SW480 (cell line): ENCODE measurements at places on chromosomes 16 and 17.

GRCh38 chr17:41377546-41377945, 4.6 kb downstream of the KRT34 start:
- DNase-seq: no peak

DNA sequence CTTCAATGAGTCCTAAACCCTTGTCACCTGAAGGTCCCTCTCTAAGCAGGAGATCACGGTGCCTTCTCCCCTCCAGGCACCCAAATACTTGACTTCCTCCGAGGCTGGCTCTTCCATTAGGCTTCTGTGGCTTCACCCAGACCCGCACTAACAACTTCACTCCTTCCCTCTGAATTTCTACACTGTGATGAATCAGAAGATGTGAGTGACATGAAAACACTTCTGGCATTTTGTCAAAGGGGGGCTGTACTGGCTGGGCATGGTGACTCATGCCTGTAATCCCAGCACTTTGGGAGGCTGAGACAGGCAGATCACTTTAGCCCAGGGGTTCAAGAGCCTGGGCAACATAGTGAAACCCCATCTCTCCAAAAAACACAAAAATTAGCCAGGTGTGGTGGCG, 72.6 kb upstream of the CNEP1R1 start:
- peak; percentile 42 for DNase-seq

GRCh38 chr16:58032710-58033293, 7.2 kb downstream of the MMP15 start:
- no peak for DNase-seq

- DNase-seq: no peak
Measured at GRCh38 chr16:20388854-20389253, 15.7 kb downstream of the PDILT start.

- DNase-seq: no peak
Measured at GRCh38 chr17:49969134-49969759, at the start of gene DLX4. TSS of gene DLX4 (plus strand) at chr17:49969190. CDS start at chr17:49969469, 279 bp downstream.

GRCh38 chr16:53597776-53598175, 94.8 kb upstream of the AKTIP start:
- no peak for DNase-seq

DNA sequence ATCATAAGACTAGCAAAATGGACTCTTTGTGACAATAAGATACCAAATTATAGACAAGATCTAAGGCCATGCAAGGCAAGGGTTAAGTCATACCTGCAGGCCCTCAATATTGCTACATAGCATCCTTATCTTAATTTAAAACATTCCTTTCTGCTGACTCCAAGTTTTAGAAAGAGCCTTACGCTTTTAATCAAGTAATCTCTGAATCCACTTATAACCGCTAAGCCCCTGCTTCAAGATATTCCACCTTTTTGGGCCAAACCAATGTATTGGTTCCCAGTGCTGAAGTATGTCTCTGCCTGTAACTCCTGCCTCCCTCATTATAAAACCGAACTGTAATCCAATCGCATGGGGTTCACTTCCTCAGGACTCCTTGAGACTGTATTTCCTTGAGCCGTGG, 255.4 kb downstream of the PHKB start:
- DNase-seq: no peak

DNA sequence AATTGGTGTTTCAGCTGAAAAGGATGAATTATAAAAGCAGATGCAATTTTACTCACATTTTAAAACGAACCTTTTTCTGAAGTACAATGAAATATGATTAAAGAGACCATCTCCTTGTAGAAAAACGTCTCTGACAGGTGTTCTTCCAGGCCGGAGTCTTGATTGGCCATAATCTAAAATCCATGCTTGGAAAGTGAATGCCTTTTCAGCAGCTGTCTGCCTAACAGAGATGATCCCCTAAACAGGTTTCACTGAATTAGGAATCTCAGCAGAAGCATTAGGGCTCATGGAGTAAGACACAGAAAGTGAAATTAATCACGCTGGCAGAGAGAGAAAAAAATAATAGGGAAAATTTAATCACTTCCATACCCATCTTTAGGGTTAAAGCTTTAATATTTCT, 39.3 kb upstream of the IRX5 start:
- DNase-seq: no peak

GRCh38 chr16:6309271-6309670, 1023.4 kb upstream of the RBFOX1 start:
- DNase-seq: no peak

GRCh38 chr16:4775005-4775404, 8.0 kb upstream of the ZNF500 start:
- DNase-seq: no peak

DNA sequence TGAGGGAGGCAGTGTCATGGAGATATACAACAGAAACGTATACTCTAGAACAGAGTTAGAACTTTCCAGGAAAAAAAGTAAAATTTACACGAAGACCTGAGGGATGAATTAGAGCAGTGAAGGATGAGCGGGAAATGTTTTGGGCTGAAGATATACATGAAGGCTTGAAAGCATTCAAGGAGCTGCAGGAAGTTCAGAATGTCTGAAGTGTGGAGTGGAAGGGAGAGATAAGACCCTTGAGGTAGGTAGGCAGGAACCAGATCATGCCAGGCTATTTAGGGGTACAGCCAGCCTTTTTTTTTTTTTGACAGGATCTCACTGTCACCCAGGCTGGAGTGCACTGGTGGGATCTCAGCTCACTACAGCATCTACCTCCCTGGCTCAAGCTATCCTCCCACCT, 3.2 kb upstream of the NLK start:
- DNase-seq: no peak

DNA sequence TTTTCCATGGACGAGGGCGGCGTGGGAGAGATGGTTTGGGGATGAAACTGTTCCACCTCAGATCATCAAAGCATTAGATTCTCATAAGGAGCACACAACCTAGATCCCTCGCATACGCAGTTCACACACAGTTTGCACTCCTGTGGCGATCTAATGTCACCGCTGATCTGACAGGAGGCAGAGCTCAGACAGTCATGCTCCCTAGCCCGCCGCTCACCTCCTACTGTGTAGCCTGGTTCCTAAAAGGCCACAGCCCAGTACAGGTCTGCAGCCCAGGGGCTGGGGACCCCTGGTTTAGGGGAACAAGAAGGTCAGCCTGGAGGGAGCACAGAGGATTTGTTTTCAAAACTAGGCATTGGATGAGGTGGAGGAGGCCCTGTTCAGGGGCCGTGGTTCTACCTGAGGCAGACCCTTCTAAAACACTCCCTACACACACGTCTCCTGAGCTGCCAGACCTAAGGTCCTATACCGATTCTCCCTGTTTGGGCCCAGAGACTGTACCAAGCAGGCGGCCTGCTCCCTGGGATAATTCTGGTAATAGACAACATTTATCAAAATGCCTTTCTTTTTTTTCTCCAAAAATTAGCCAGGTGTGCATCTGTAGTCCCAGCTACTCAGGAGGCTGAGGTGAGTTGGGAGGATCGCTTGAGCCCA, 38.6 kb downstream of the AXIN2 start:
- no peak for DNase-seq

DNA sequence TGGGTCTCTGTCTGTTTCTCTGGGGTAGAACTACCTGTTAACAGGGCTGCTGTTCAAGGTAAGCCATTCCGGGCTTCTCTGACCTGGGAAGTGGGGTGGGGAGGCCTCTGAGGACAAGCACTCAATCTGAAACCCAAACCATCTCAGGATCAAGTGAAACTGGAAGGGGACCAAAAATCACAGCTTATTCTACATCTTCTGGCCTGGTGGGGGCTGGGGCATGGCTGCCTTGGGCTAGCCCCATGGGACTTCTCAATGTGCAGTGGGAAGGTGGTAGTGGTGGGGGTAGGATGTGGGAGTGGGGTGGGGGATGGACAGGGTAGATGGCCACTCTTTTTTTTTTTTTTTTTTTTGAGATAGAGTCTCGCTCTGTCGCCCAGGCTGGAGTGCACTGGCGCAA, 5.5 kb downstream of the FLOT2 start:
- no peak for DNase-seq

DNA sequence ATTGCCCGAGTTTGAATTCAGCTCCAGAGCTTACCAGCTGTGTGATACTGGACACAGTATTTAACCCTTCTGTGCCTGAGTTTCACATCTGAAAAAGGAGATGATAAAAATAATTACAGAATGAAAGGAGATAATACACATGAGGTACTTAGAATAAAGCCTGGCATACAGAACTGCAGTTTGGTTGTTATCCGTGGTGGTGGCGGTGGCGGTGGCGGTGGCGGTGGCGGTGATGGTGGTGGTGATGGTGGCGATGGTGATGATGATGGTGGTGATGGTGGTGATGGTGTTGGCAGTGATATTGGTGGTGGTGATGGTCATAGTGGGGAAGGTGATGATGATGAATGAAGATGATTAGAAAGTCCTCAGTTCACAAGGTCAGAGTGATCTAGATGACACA, 57.2 kb downstream of the ABCC1 start:
- DNase-seq: no peak

DNA sequence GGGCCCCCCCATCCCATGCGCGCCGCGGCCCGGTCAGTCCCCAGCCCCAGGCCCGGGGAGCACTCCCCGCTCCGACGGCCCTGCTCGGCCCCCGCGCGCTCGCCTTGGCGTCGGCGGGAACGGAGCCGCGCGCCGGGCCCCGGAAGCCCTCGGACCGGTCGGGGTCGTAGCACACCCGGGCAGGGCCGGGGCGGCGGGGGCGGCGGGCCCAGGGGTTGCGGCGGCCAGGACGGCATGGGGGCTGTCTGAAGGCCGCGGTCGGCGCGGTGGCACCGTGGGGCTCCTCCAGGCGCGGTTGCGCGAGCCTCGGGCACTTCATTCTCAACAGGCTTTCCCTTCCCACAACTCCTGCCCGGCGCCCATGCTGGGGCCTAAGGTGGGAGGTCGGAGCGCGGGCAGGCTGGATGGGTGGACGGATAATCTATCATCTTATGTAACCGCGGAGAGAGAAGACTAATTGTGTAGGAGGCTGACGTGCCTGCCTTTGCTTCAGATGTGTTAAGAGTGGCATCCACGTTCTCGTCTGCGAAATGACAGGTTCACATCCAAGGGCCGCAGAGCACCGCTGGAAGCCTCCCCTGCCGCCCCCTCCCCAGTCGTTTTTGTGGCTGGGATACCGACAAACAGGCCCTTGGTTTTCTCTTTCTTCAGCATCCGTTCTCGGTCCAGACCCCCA, 708 bp downstream of the BAIAP2 start:
- peak; percentile 48 for DNase-seq

GRCh38 chr16:55557186-55557585, 9.3 kb upstream of the CAPNS2 start:
- peak; percentile 17 for DNase-seq

DNA sequence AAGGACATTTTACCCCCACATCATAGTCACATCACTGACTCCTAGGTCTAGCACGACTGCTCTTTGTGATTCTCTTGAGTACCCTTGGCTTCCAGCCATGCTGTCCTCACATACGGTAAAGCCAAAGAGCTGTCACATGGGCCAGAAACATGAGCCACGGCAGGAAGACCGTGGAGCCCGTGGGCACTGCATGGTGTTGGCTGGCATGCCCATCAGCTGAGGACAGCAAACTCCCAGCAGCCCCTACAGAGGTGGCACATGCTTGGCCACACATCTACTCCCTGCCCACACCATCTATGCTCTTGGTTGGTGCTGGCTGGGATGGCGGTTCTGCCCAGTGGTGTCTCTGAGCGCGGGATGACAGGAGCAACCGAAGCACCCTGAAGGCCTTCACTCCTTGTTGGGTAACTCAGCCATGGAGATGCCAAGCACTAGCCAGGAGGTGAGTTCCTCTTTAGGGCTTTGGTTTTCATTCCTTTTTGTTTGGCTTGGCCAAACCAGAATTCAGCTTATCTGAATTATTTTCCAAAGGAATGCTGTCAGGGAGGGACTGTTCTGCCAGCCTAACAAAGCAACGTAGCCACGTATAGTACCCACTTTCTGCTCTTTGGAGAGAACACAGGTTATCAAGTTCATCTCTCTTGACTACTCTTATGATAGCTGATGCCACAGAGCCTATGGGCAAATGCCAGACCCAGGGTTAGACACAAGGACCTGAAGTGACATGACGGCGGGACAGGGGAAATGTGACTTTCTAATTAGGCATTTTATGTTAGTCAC, 10.0 kb downstream of the TNFAIP1 start:
- no peak for DNase-seq

GRCh38 chr16:3143598-3144320, 8.9 kb downstream of the ZNF213 start:
- DNase-seq: no peak

DNA sequence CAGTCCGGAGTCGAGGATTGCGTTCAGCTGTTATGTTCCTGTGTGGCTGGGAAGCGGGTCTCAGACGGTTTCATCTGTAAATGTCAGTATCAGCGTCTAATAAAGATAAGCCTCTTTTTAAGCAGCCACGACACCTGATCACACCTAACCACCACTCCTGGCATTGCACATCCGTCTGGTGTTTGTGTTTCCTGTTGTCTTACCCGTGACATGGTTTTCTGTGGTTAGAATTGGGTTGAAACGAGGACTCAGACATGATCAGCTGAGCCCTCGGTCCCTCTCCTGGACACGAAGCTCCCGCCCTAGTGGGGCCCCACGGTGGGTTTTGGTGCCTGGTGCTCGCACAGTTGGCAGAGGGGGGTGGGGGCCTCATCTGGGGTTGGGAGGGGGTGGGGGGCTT, 18.3 kb downstream of the CPNE7 start:
- no peak for DNase-seq

GRCh38 chr16:31402687-31403086, 9.6 kb downstream of the ITGAD start:
- DNase-seq: no peak

DNA sequence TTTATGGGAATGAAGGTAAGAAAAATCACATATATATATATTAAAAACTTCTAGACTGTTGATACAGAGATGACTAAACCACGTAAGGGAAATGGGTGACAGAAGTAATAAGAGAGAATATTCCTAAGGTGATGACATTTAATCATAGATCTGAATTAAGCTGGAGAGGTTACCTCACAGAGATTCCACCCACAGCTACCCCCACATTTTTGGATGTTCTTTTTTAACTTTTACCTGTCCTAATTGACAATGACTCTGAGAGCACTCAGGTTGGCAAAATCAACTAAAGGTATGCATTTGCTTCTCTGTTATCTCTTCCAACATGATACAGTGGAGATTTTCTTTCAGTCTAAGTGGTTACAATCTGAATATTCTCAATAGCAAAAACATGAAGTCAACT, 1280.6 kb downstream of the CDH11 start:
- DNase-seq: no peak

GRCh38 chr16:496097-496886, 31.2 kb upstream of the CAPN15 start:
- DNase-seq: no peak

GRCh38 chr16:8096211-8096610, 494.1 kb downstream of the TMEM114 start:
- no peak for DNase-seq

GRCh38 chr16:54628796-54629625, 301.7 kb upstream of the IRX5 start:
- DNase-seq: peak; percentile 84

DNA sequence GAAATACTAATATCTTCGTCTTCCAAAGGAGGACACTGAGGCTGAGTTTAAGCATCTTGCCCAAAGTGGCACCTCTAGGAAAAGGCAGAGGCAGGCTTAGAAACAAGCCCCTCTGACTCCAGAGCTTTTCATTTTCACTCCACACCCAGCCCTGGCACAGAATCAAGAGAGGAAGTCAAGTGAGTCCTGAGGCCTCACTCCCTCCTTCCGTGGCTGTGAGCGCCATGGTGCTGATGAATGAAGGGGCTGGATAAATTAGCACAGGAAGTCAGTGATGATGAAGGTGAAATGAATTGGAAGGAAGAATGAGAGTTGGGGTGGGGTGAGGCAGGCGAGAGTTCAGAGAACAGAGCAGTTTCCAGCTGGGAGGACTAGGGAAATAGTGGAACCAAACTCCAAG, 179.3 kb downstream of the TMEM132E start:
- no peak for DNase-seq
